Activated CD4-positive, alpha-beta T cell treated with anti-CD3 and anti-CD28 coated beads, Interleukin-2, amount 50 U/mL, for 1 hour (primary cell): ENCODE measurements at places on chromosomes 6 and 20.
A peak's percentile ranks its signal among the peaks of the same experiment; 100 is the strongest.

- no peak for DNase-seq
Observed at GRCh38 chr6:57226221-57226620, 4.1 kb upstream of the RAB23 start.

- DNase-seq, result no peak
Observed at GRCh38 chr20:34797012-34797995, 28.1 kb downstream of the NCOA6 start.

GRCh38 chr6:161300823-161301222 lies 27.0 kb upstream of the AGPAT4 start:
- DNase-seq, result no peak

GRCh38 chr20:17612287-17612991 lies 42.6 kb downstream of the DSTN start:
- peak; percentile 21 for DNase-seq

DNA sequence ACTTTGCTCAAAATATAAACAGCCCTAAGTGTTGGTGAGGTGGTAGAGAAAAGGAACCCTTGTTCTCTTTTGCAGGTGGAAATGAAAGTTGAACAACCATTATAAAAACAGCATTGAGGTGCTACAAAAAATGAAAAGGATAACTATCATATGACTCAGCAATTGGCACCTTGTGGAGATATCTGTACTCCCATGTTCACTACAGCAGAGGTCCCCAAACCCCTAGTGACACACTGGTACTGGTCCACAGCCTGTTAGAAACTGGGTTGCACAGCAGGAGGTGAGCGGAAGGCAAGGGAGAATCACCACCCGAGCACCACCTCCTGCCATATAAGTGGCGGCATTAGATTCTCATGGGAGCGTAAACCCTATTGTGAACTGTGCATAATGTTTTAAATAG lies 267.4 kb upstream of the THEMIS start:
- DNase-seq, result no peak

- DNase-seq, result no peak
Observed at GRCh38 chr6:130359736-130360135, 6.1 kb upstream of the TMEM200A start.

- peak; percentile 55 for DNase-seq
Observed at GRCh38 chr20:5078399-5078958, 41.3 kb downstream of the PCNA start.

DNA sequence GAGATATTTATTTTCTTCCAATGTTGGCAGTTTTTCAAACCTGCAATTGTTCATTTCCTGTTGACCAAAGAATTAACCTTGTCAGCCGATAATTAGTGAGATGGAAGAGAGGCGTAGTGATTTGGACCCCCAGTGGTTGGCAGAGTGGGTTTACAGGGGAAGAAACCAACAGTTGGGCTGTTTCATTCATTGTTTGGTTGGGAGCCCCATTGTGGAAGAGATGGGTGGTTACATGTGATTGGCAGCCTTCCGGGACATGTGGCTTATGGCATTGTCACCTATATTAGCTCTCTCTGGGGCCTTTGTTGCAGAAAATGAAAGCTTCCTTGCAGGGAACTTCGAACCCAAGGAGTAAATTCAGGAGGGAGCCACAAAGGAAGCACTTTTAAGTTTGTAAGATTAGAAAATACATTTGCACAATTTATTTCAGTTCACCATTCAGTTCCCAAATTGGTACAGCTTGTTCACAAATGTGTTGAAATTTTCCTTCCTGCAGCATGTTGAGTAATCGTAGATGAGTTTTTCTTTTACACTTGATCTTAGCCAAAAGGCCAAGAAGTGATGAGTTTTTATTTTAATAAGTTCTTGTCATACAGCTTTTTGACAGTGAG lies 50.3 kb upstream of the CDKAL1 start:
- DNase-seq, result no peak

GRCh38 chr6:53795340-53795701 lies 516 bp downstream of the LRRC1 start:
- no peak for DNase-seq

DNA sequence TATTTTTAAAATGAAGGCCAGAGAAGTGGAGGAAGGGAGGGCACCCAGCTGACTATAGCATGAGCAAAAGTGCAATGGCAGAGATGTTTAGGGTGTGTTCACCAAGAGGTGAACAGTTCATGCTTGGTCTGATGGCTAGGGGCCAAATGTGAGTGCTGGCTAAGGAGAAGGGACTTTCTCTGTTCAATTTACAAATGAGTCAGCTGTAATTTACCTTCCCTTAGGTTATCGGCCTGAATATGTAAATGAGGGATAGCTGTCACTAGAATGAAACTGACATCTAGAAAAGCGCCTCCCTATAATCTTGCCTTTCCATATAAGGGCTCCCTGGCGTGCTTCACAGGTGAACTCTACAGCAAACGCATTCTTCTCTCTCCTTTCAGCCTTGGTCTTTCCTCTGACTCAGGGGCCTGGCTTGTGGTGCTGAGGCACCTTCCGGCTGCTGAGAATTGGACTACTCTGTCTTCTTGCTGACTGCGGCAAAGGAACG lies 114.7 kb upstream of the BACH2 start:
- DNase-seq, result peak; percentile 47

DNA sequence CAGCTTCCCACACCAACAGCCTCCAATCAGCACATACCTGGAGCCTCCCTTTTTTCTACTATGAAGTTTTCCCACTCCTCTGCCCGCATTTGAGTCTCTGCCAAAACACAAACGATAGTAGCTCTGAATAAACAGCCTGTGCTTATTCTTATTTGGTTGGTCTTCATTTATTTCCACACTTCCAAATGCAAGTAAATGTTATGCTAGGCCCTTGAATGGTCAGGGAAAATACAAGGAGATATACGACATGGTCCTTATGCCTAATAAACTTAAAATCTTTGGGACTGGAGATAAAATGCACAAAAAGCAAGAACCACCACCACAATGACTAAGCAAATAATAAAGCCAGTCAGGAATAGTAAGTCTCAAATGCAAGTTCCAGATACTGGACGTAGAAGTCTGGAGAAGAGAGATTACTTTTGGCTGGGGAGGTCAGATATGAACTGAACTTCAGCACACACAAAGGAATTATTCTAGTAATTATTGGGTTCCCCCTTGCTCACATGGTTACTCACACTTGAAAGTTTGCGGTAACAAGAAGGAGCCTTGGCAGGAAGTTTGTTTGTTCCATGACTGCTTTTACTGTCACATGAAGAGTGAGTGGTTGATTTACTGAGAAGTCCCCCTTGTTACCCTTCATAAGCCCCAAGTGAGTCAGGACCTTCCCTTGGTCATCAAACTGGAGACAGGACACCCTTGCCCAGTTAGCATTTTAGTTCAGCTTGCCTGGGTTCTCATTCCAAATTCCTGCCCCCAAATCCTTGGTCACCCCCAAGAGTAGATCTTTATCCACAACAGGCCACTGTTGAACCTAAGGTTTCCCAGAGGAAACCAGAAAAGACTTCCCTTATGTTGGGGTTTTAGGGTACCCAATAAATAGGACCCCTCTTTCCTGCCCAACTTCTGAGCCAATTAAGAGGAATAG lies 511.2 kb upstream of the JARID2 start:
- DNase-seq, result no peak

GRCh38 chr6:23086100-23086499 lies 516.7 kb downstream of the HDGFL1 start:
- DNase-seq, result no peak
